Uterus (tissue), 4 donors: ENCODE measurements at places on chromosomes 4 and X.

DNA sequence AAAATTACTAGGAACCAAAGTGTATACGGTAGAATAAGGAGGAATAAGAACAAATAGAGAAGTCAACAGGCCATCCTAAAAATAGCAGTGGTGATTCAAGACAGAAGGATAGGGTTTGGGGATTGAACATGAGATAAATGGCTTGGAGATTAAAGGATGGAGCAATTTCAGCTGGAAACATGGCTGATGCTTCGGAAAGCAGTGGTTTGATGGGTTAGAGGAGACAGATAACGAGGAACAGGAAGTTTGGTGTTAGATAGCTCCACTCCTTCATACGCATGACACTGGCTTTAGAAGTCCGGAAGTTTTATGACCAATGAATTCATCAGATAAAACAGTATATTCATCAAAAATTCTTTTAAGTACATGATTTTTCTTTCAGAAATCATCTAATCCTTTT, 70.8 kb upstream of the GALNTL6 start:
- DNase-seq = no peak

DNA sequence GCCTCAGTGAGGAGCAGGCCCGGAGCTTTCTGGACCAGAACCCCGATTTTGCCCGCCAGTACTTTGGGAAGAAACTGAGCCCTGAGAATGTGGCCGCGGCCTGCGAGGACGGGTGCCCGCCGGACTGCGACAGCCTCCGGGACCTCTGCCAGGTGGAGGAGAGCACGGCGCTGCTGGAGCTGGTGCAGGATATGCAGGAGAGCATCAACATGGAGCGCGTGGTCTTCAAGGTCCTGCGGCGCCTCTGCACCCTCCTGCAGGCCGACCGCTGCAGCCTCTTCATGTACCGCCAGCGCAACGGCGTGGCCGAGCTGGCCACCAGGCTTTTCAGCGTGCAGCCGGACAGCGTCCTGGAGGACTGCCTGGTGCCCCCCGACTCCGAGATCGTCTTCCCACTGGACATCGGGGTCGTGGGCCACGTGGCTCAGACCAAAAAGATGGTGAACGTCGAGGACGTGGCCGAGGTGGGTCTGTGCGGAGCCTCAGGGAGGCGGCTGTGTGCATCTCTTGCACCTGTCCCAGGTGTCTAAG, 323 bp downstream of the PDE6B start:
- DNase-seq = no peak

DNA sequence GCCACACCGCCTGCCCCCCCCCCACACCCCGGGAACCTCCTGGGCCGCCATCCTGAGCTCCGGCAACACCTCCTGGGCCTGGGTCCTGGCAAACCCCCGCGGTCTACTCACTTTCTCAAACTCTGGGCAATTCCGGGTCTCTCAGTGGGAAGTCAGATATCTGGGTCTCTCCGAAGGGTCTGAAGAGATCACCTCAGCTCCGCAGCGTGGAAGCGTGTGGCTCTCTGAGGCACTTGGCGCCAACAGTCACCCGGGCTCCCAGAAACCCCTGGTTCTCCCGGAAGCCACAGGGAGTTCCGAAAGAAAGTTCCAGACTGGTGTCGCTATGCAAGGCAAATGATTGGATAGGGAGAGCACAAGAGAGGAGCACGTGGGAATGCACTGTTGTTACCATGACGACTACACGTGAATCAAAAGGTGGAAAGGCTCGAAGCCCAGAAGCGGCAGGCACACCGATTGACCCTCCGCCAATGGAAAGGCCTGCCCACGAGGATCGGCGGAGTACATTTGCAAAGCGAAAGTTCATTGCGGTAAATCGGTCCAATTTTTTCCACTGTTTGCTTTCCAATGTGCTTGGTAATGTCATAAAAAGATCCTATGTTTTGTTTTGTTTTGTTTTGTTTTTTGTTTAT, at the start of gene PNMA6E:
PNMA6E (minus strand) TSS at position 218 of the 632 bp plus-strand sequence. CDS start 2,501 bp downstream, outside the sequence.
- no peak for DNase-seq

DNA sequence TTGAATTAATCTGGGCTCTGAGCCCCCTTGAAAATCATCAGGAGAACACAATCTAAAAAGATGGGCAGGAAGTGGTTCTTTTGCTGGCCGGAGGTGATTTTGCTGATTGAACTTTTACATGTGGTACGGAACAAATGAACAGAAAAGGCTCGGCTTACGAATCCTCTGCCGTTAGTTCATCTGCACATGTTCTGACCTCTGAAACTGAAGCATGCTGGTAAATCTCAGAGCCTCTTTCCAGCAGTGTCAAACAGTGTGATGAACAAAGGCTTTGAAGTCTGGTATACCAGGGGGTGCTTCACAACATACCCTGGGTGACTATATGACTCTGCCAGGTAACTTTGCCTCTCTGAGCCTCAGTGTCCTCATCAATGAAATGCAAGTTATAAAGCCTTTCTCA, 194.2 kb upstream of the C1QTNF7 start:
- DNase-seq = no peak

DNA sequence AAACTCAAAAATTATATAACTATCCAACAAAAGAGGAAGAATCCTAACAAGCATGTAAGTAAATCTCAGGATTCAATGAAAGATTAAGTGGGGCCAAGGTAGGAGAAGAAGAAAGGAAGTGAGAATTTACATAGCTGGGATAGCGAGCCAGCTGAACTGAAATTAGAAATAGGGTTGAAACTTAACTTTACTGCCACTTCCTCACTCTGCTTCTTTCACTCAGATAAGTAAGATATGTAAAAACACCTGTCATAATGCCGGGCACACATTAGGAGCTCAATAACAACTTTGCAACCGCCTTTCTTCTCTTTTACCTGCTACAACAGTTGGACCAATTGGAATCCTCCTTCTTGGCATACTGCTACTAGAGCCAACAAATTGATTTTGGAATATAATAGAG, 129.4 kb downstream of the CNKSR2 start:
- no peak for DNase-seq

- no peak for DNase-seq
Measured at GRCh38 chrX:78063687-78064086, 40.4 kb upstream of the PGK1 start.

DNA sequence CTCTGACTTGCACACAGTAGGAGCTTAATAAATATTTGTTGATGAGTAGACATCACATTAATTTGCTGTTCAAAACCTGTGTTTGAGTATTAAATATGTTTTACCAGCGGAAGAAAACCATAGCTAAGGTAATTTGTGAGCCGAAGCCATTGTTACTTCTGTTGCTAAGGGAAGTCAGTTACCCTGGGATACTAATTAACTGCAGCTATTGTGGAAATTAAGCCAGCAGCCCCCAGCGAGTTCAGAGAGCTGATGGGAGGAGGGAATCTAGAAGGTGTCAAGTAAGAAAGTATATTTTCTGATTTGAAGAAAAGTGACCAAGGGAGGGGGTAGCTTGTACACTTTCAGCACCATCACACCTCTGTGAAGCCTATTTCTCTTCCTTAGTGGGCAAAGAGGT, 76.7 kb upstream of the IGSF1 start:
- no peak for DNase-seq

DNA sequence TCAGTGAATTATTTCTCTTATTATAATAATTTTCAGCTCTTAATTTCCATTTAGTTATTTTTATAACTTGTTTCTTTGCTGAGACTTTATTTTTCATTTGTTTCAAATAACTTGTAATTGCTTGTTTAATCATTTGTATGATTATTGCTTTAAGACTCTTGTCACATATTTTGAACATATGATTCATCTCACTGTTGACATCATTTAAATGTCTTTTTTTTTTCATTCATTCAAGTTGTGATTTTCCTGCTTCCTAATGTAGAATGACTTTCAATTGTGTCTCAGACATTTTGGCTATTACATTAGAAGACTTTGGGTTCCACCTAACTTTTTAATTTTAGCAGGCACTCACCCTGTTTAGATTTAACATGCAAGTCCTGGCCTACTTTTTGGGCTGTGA, 234.8 kb upstream of the DIPK2B start:
- DNase-seq = no peak

DNA sequence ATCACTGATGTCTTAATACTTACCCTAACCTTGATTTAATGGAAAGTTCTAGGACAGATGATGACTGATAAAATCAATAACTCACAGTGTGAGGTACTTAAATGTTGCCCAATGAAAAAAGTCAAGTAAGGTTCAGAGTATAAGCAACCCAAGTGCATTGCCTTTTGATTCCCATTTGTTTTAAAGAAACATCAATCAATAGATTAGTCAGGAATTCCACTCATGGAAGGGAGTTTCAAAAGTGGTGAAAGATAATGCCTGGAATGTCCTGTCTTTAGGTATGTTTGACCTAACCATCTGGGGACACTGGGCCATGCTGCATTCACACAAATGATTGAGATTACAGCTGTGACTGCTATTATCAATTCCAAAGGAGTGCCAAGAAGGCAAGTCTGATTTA, 259.7 kb downstream of the PPARGC1A start:
- no peak for DNase-seq
